ENCODE measurements at places on chromosomes 4 and X.

- no peak for DNase-seq
These were observed 524.2 kb downstream of the FAT4 start for GRCh38 chr4:125838924-125839323.

DNA sequence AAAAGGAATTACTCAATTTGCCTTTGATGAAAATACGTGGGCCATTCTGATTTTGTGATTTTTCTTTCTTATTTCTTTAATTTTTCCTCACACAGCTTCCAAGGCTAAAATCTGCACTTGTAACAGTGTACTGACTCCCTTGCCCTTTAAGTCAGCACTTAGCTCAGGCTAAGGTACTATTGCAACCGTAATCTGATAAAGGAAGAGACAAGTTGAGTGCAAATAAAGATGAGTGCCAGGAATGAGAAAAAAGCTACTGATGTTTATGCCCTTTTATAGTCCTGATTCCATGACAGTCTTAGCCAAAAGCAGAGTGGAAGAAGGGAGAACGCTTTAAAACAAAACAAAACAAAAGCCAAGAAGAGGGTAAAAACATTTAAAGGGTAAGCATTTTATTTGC is 6.0 kb downstream of the DMD start:
- no peak for DNase-seq

DNA sequence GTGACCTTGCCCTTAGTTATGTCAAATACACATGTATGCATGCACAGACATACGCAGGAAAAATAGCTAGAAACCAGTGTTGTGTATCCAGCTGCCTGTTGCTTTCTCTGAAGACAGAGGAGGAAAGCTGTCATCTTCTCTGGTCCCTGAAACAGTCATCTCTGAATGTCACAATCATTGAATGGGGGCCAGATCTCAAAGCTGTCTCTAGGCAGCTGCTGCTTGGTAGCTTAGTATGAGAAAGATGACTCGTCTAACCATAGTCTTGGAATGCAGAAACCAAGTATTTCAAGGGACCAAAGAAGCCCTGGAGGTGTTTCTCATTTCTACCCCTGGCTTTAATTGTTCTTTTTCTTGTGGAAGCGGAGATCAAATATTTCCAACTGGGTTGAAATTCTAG is 4.0 kb downstream of the GRIA3 start:
- DNase-seq = no peak

- DNase-seq = no peak
These were observed 154.2 kb upstream of the FRG1 start for GRCh38 chr4:189786447-189786846.

DNA sequence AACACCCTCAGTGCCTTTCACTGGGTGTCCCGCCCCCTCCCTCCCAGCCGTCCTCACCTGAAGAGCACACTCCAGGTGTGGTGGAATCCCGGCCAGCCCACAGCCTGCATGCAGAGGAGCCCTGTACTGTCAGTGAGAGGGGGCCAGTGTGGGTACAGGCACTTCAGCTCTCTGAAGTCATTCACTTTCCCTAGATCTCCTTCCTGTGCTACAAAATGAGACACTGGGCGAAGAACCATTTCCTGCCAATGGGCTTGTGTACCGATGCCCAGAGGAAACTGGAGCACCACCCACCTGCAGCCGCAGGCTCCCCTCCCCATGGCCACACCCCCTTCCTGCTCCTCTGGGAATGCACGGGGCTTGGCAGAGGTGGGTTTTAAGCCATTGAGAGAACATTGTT is 73.9 kb upstream of the C4orf50 start:
- DNase-seq = no peak

GRCh38 chrX:13024986-13025385 is 19.4 kb downstream of the FAM9C start:
- DNase-seq = no peak

GRCh38 chr4:56783986-56784385 is 37.5 kb downstream of the SPINK2 start:
- DNase-seq = no peak

GRCh38 chr4:107317611-107318010 is 281.5 kb upstream of the DKK2 start:
- DNase-seq = no peak

DNA sequence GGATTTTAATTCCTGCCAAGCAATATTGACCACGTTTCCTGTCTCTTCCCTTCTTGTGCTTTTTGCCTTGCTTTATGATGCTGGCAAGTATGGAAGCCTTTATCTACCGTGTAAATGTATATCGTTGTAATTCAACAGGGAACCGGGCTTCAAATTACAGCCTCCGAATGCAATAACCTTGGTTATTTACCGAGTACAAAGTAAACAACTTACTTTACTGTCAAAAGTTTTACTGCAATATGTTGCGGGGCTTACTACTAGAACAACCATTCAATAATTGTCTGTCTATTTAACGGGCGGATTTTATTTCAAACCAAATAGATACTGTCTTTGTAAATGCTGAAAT is 73.1 kb downstream of the PALLD start:
- DNase-seq = no peak

DNA sequence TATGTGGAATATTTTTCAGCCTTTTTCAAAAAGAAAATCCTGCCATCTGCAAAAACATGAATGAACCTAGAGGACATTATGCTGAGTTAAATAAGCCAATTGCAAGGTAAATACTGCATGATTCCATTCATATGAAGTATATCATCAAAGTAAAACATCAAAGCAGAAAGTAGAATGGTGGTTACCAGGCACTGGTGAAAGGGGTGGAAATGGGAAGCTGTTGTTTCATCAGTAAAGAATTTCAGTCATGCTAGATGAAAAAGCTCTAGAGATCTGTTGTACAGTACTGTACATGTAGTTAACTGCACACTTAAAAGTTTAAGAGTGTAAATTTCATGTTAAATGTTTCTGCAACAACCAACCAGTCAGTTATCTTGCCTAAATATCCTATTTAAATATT is 196.8 kb upstream of the ADGRL3 start:
- no peak for DNase-seq

GRCh38 chrX:39944416-39944815 is 153.3 kb downstream of the BCOR start:
- DNase-seq = no peak

DNA sequence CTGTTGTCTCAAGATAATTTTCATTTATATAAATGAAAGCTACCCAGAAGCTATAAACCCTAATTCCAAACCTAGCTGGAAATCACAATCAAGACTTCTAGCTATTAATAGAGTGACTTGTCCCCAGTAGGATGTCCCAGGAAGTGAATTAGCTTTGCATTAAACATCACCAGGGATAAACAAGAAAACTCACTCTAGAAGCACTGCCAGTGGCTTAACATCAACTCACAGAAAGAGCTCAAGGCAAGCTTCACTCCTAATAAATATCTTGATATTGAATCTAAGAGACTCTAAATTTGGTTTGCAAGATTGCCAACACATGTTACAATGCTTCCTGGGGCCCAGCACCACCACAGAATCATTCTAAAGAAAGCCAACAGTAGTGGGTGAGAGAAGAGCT is 468.7 kb upstream of the FAM241A start:
- DNase-seq = no peak

DNA sequence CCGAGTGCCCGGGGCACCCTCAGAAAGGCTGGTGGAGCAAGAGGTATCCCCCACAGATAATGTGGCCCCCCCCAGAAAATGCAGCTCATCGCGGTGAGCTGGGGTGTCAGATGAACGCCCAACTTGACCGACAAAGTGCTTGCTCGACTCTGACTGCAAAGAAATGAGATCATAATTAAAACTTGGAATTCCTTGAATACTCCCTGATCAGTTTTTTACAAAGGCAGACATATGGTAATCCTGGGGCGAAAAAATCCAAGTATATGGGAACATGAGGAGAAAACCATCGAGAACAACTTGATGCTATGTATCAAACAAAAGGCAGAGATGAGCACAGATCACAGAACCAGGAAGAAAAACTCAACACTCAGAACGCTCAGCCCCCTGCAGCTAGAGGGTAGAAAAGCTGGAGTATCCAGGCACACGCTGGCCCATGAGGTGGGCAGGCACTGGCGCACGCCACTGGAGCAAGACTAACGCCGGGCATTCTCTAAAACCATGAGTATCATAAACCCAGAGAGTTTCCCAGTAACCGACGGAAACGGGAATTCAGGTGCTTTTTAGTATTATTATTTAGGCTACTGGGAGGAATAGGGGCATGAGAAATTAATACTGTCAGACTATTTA is 127.3 kb downstream of the AFAP1 start:
- DNase-seq = no peak

GRCh38 chr4:3268395-3269104 is 19.6 kb downstream of the MSANTD1 start:
- DNase-seq = no peak

DNA sequence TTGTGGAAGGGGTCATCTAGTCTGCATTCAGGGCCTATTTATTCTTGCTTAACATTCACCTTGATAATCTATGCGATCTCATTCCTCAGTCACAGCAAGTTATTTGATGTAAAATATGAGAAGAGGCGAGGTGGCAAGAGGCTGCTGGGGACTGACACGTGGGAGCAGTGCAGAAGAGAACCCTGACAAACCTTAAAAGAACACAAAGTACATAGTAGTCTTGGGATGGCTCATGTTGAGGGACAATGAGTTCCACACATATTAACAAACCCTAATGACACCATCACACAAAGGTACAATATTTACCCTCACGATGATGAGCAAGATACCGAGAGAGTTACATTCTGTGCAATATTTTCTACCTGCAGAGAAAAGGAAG is 57.5 kb downstream of the MAML3 start:
- DNase-seq = no peak

DNA sequence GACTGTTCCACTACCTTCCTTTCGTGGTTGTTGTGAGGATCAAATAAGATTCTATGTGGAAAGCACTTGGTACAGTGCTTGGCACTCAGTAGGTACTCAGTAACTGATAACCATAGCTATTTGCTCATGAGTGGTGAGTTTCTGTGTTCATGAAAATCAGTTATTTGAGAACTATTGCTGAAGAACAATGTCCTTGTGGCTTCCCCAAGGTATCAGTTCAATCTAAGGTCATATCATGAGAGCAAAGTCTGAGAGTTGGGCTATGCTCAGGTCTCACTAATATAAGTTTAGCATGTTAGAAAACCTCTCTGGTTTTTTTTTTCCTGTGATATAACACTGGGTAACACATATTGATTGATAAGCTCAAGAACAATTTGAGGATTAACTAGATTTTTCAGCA is 147.8 kb downstream of the GRIA3 start:
- no peak for DNase-seq

DNA sequence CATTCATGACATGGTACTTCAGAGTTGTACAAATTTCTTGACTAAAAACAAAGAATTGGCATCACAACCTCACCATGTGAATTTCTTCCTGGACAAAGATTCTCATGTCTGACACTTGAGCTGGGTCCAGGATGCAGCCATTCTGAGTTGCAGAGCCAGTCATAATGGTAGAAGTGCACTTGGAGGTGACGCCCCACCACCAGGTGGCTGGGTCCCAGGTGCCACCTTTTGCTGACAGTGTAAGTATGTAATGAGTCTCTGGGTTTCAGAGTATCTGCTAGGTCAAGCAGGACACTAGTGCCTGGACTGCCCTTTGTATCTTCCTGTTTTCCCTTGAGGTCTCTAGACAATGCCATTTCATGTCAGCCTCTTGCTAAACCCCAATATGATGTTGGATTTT is 36.6 kb upstream of the WDR1 start:
- no peak for DNase-seq

GRCh38 chr4:106835919-106836318 is 200.2 kb downstream of the DKK2 start:
- DNase-seq = no peak

Data from activated CD8-positive, alpha-beta memory T cell treated with anti-CD3 and anti-CD28 coated beads for 1 hour (primary cell).